Psoas muscle (tissue), 8 donors: ENCODE measurements at places on chromosomes 12 and 14. TPM values are rescaled to one million over a fixed set of nuclear protein-coding genes. Genes with fewer than 3 reads are reported as not detected.

- DNase-seq = no peak
- H3K36me3 ChIP-seq = no peaks in the 10 kb centered on the region
- peaks cover 9% of the 10 kb centered on the region for H3K4me1 ChIP-seq
- H3K27ac ChIP-seq = no peak overlapping the region
- H3K27me3 ChIP-seq = no peaks in the 10 kb centered on the region
Measured at GRCh38 chr14:24108336-24108874, 6.2 kb upstream of the DCAF11 start.

ATF7 gene
- polyA plus RNA-seq = 18.0 TPM

GRCh38 chr14:74511966-74512830 lies 18.6 kb downstream of the ISCA2 start:
- H3K4me1 ChIP-seq = no peaks in the 10 kb centered on the region
- H3K27ac ChIP-seq = no peak overlapping the region
- H3K4me3 ChIP-seq = no peak overlapping the region
- H3K27me3 ChIP-seq = peaks cover 8% of the 10 kb centered on the region
- no peak for DNase-seq

OR8S1 gene
- not detected for polyA plus RNA-seq

DNA sequence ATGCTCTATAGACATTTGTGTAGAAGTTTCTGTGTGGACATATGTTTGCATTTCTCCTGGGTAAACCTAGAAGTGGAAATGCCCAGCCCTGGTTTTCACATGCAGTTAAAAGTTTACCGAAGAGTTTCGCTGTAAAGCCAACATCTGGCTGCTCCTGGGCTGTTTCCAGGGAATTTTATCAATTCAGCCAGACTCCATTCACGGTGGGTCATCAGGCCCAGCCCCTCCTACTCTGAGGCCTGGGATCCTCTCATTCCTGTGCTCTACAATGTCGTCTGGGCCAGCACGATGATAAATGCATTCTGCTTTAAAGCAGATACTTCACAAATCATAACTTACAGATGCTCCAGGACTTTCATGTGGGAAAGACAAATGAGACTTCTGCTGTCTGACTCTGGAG lies 7.1 kb downstream of the NUAK1 start:
- H3K4me1 ChIP-seq = peaks cover 79% of the 10 kb centered on the region
- H3K4me3 ChIP-seq = no peak overlapping the region
- DNase-seq = no peak
- H3K27me3 ChIP-seq = no peaks in the 10 kb centered on the region
- no peaks in the 10 kb centered on the region for H3K36me3 ChIP-seq

GRCh38 chr14:74945852-74946658 lies 9.3 kb downstream of the PGF start:
- no peak overlapping the region for H3K4me3 ChIP-seq
- H3K27me3 ChIP-seq = no peaks in the 10 kb centered on the region
- H3K4me1 ChIP-seq = peaks cover 15% of the 10 kb centered on the region
- no peak overlapping the region for H3K27ac ChIP-seq
- no peaks in the 10 kb centered on the region for H3K36me3 ChIP-seq

CTSG gene
- 0.25 TPM for polyA plus RNA-seq

P2RX2 gene
- polyA plus RNA-seq = not detected

DNA sequence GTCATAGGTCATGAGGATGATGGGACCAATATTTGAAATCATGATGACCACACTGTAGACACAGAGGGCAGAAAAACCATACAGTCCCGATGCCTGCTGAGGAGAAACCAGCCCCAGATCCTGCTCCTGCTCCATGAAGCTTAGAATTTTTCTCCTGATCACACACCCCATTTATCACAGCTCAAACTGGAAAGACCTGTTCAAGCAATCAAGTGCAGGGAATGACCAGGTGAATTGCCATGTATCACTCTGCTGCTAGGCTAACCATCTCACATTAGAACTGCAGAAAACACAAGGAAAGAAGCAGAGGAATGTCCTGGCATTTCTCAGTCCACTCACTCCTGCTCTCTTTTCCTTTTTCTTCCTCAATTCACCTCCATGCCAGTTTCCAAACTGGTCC lies 18.1 kb downstream of the MANSC1 start:
- H3K27ac ChIP-seq = no peak overlapping the region
- H3K4me1 ChIP-seq = no peaks in the 10 kb centered on the region
- no peaks in the 10 kb centered on the region for H3K27me3 ChIP-seq
- no peak overlapping the region for H3K4me3 ChIP-seq

GRCh38 chr14:22870811-22871223 lies 723 bp upstream of the LRP10 start:
- peak overlapping the region; percentile 100 for H3K27ac ChIP-seq
- no peak for DNase-seq
- H3K4me1 ChIP-seq = peaks cover 16% of the 10 kb centered on the region

TAS2R42 gene
- not detected for polyA plus RNA-seq

PIANP gene
- polyA plus RNA-seq = not detected

BIN2 gene
- 0.37 TPM for polyA plus RNA-seq

GRCh38 chr12:122788387-122788786 lies 14.0 kb downstream of the CCDC62 start:
- peaks cover 5% of the 10 kb centered on the region for H3K36me3 ChIP-seq
- no peak for DNase-seq
- H3K27ac ChIP-seq = no peak overlapping the region
- no peaks in the 10 kb centered on the region for H3K4me1 ChIP-seq

DNA sequence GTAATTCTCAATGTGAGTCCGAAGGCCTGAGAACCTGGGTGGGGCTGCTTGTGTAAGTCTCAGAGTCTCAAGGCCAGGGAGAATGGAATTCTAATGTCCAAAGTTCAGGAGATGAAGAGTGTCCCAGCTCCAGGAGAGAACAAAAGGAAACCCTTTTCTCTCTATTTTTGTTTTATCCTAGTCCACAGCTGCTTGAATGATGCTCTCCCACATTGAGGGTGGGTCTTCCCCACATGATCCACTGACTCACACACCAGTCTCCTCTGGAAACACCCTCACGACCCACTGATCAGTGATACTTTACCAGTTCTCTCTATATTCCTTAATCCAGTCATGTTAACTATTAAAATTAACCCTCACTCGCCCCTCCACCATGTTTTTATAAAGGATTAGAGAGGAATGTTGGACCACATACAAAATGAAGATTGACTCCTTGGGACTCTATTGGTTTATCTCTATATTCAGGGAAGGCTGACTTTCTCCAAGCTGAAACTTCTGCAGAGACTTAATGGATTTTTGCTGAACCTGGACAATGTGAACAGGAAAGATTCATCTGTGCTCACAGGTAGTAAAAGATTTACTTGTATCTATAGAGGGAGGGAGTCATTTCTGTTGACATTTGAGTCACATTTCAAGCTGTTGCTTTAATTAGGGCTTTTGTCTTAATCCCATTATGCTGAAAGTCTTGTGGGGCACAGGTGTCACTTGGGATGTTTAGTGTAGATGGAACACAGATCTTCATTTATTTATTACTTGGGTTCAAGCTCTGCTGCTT lies 1061.0 kb upstream of the TMEM132C start:
- DNase-seq = no peak
- no peak overlapping the region for H3K4me3 ChIP-seq
- no peaks in the 10 kb centered on the region for H3K4me1 ChIP-seq

DNA sequence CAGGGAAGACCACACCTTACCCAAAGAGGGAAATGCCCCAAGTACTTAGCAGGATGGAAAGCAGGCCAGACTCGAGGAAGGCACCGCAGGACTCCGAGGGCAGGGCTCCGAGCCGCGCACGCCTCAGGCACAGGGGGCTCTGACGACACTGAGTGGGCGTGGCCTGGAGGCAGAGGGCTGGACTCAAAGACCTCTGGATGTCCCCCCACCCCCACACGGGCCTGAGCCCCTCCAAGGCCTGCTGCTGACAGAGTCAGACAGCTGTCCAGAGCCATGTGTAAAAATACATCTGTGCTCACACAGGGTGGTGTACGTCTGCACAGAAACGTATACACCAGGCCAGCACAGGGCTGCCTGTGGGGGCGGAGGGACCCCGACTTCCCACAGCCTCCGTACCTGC lies 1.4 kb downstream of the AKT1 start:
- peak overlapping the region; percentile 65 for H3K27ac ChIP-seq
- DNase-seq = no peak
- H3K4me1 ChIP-seq = peaks cover 30% of the 10 kb centered on the region

GRCh38 chr12:4802841-4803240 lies 82.6 kb downstream of the GALNT8 start:
- H3K4me3 ChIP-seq = no peak overlapping the region
- H3K27me3 ChIP-seq = peaks cover 2% of the 10 kb centered on the region
- H3K4me1 ChIP-seq = no peaks in the 10 kb centered on the region
- no peak for DNase-seq
- no peak overlapping the region for H3K27ac ChIP-seq
- H3K36me3 ChIP-seq = no peaks in the 10 kb centered on the region

DYRK2 gene
- polyA plus RNA-seq = 10.2 TPM

MAP1LC3B2 gene
- 2.2 TPM for polyA plus RNA-seq

- H3K4me1 ChIP-seq = peaks cover 8% of the 10 kb centered on the region
- no peaks in the 10 kb centered on the region for H3K36me3 ChIP-seq
- DNase-seq = no peak
- H3K27ac ChIP-seq = no peak overlapping the region
- no peaks in the 10 kb centered on the region for H3K27me3 ChIP-seq
- H3K4me3 ChIP-seq = no peak overlapping the region
Measured at GRCh38 chr12:26096036-26096435, 28.8 kb downstream of the BHLHE41 start.

DNA sequence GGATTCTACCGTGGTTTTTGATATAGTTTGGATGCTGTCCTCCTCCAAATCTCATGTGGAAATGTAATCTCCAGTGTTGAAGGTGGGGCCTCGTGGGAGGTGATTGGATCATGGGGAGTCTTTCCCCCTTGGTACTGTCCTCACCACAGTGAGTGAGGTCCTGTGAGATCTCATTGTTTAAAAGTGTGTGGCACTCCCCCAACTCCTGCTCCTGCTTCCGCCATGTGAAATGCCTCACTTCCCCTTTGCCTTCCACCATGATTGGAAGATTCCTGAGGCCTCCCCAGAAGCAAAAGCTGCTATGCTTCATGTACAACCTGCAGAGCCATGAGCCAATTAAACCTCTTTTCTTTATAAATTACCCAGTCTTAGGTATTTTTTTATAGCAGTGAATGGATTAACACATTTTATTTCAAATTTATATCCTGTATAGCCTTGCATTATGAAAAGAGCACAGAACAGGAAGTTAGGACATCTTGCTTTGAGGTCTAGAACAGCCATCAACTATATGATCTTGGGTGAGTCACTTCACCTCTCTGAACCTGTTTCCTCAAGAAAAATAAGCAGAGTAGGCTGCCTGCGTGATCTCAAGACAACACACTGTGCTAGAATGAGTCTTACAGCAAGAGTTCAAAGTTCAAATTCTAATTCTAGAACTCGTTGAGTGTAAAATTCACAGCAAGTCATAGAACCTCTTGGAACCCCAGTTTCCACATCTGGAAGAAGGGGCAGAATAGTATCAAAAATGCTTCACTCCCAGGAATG lies 160.9 kb upstream of the EEA1 start:
- H3K27me3 ChIP-seq = no peaks in the 10 kb centered on the region
- no peak overlapping the region for H3K4me3 ChIP-seq
- no peaks in the 10 kb centered on the region for H3K36me3 ChIP-seq

DNA sequence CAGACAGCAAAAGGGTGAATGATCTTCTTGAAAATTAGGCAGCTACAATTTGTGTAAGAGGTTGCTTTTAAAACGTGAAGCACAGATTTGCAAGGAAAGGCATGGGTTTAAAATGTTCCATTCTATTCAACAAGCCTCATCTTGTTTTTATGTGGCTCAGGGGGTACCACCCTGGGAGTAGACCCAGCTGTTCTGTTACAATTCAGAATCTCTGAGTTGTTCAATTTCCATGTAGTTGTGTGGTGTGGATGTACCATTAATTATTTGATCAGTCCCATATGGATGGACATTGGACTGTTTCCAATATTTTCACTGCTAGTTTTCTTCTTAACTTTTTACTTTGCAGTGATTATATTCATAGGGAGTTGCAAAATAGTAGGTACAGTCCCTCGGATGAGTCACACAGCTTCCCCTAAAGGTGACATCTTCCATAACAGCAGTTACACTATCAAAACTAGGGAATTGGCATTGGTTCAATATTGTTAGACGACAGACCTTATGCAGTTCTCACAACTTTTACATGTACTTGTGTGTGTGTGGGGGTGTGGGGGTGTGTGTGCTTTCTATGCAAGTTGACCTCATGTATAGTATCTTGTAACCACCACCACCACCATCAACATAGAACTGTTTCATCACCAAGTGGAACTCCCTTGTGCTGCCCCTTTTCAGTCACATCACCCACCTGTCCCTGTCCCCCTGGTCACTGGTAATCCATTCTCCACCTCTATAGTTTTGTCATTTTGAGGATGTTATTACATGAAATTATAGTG lies 59.0 kb upstream of the CAPRIN2 start:
- no peak overlapping the region for H3K4me3 ChIP-seq
- no peaks in the 10 kb centered on the region for H3K4me1 ChIP-seq
- DNase-seq = no peak
- H3K27ac ChIP-seq = no peak overlapping the region
- H3K36me3 ChIP-seq = no peaks in the 10 kb centered on the region

GPRC5D gene
- not detected for polyA plus RNA-seq

DNA sequence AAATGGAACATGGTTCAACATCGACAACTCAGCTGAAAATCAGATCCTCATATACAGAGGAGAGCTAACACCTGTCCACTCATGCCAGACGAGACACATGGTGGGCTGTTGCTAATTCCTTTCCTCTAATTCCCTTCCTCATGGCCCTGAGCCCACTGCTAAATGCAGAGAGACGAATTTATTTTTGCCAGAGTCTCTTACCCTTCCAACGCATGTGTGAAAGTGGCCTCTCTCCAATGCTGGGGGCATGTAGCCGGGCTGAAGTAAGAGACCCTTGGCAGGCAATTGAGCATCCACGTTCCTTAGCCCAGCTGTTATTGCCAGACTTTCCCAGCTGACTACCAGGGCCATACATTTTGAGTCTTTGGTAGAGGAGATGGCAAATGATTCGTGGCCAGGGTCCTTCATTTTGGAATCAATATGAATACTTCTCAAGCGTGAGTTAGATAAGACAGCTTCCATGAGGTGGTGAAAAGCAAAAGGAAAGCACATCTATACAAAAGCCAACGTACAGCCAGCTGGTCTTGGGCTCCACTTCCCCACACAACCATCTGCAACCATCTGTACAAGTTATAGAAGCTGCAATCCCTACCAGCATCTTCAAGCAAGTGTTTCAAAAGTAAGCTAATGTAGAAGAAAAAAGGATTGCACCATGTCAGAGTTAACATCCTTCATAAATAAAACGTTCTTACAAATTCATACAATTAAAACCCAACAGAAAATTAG lies 28.6 kb downstream of the CORO1C start:
- peak overlapping the region; percentile 8 for H3K4me3 ChIP-seq
- peaks cover 81% of the 10 kb centered on the region for H3K4me1 ChIP-seq
- H3K27me3 ChIP-seq = no peaks in the 10 kb centered on the region
- no peak for DNase-seq
- peak overlapping the region; percentile 95 for H3K27ac ChIP-seq
- peaks cover 13% of the 10 kb centered on the region for H3K36me3 ChIP-seq

TMPRSS12 gene
- polyA plus RNA-seq = not detected

NCOR2 gene
- polyA plus RNA-seq = 62.2 TPM

DNA sequence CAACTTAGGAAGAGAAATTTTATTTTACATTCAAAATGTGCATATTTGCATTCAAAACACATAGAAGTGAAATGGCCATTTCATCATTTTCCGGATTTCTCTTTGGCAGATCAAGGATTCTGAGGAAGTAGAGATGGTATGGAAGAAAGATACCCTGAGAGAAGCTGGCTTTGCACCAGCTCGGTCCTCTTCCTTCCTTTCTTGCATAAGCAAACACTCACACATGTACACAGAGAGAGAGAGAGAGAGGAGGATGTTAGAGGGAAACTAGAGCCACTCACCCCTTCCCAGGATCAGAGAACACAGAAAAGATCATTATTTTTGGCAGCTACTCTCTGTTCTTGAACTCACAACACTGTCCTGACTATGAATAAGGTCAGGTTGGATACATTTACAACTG lies 15.6 kb upstream of the PLEKHD1 start:
- DNase-seq = no peak
- no peaks in the 10 kb centered on the region for H3K27me3 ChIP-seq
- H3K27ac ChIP-seq = no peak overlapping the region
- H3K4me1 ChIP-seq = no peaks in the 10 kb centered on the region
- H3K36me3 ChIP-seq = no peaks in the 10 kb centered on the region

MYF6 gene
- polyA plus RNA-seq = 1,359 TPM
